ENCODE measurements at places on chromosomes 3 and 15.

- DNase-seq: no peak
These were observed 201.8 kb downstream of the ABHD5 start for GRCh38 chr3:43892526-43892925.

- no peak for DNase-seq
These were observed 58.2 kb upstream of the CMTM8 start for GRCh38 chr3:32180141-32180784.

DNA sequence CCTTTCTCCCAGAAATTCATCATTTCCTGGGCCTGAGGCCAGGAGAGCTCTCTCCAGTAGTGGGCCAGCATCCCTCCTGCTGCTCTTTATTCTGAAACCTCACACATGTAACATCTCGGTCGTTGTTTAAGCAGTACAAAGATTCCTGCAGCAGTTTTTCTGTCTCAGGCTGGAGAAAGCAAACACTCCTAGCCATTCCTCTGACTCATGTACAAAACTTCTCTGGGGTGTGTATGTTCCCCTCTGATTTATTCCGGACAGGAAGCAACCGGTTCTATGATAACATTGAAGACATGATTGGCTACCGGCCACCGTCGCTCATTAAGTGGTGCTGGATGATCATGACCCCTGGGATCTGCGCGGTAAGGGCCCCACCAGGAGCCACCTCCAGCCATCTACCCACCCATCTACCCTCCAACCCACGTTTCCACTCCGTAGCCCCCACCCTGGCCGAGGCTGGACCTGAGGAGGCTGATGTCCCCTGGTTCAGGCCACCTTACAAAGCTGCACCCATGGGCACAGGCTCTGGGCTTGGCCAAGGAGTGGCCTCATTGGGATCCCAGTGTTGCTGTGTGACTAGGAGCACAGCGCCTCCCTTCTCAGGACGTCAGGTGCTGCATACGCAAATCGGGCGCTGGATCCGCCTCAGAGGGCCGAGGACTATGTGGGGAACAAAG lies 58.6 kb upstream of the SLC6A1 start:
- DNase-seq: no peak

DNA sequence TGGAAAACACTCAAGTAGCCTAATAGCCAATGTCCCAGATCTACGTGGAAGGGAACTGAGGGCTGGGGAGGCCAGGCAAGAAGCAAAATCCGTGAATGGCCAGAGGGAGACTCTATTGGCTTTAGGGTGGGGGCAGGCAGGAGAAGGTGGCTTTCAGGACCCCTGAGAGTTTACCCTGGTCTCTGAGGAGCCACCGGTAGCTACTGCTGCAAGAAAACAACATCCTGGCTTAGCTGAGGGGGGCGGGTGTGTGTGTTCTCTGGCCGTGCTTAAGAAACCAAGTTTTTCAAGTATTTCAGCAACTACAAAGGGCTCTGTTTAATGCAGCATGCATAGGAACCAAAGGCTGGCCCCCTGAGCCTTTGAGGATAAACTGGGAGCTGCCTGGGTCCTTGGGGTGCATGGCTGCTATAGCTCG lies 47.6 kb upstream of the TRPM1 start:
- no peak for DNase-seq

- DNase-seq: no peak
These were observed 92.6 kb upstream of the ARRDC4 start for GRCh38 chr15:97867870-97868269.

- no peak for DNase-seq
These were observed 278.9 kb downstream of the MECOM start for GRCh38 chr3:169384573-169384972.

GRCh38 chr3:51710631-51711351 lies 3.9 kb downstream of the GRM2 start:
- DNase-seq: no peak

DNA sequence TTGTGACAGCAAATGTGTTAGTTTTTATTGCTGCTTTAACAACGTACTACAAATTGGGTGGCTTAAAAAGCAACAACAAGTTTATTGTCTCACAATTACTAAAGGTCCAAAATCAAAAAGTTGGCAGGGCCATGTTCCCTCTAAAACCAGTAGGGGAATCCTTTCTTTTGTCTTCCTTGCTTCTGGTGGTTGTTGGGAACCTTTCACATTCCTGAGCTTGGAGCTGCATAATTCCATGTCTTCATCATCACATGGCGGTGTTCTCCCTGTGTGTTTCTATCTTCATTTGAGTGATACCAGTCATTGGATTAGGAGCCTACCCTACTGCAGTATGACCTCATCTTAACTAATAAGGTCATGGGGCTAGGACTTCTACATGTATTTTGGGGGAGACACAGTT lies 7.4 kb downstream of the SPRED1 start:
- no peak for DNase-seq

DNA sequence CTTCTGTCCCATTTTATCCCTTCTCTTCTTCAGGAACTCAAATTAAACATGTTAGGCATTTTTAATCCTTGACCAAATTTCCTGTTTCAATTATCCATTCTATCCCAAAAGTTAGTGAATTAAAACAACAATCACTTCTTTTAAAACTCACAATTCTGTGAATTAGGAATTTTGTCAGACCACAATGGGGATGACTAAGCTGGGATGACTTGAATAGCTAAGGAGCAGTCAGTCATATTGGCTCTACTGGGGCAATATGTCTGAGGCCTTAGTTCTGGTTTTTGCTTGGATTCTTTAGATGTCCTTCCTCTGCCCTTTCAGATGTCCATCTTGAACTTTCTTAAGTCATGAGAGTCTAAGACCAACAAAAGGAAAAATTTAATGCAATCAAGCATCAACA lies 178.2 kb upstream of the TGFBR2 start:
- DNase-seq: no peak

DNA sequence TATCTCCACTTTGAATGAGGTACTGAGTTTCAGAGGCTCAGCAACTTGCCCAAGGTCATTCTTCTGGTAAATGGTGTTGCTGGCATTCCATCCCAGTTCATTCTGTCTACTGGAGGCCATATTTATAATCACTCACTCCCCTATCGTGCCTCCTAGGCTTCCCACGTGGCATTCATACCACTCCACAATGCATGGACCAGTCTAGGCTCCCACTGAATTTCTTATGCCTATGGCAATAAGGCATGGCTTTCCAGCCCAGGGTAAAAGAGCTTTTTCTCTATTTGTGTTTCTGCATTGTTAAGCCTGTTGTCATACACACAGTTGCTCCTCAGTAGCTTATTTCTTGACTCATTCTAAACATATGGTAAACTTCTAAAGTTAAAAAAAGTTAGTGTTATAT lies 19.9 kb downstream of the BBX start:
- DNase-seq: no peak

DNA sequence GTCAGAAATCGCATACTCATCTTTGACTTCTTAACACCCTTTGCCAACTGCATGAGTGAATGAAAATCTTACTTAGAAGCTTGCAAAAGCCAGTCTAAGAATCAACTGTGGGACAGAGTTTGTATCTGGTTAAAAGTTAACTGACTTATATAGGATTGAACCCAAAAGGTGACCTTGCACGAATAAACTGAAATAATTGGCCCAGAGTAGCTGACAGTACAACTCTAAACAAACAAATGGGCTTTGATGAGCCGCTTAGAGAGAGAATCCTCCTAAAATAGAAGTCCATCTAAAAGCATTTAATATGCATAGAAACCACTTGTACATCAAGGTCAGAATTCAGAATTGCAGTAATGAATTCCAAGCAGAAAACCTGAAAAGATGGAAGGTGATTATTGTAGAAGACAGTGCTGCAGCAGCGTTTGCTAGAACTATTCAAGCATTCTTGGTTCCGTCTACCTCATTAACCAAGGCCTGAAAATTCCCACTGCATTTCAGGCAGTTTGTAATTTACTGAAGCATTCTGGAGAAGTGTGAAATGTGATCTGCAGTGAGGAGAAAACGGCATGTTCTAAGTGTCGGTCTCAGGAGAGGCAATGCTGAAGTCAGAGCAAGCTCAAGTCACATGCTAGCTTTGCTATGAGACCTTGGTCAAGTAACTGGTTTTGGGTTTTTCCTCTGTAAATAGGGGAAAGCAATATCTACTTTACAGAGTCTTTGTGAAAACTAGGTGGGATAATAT lies 103.7 kb downstream of the CADPS start:
- DNase-seq: no peak

GRCh38 chr15:39585871-39586301 lies 5.0 kb downstream of the THBS1 start:
- DNase-seq: no peak

- DNase-seq: no peak
These were observed 14.6 kb upstream of the FAM107A start for GRCh38 chr3:58591517-58592510.

- DNase-seq: no peak
These were observed 106.0 kb downstream of the HMG20A start for GRCh38 chr15:77526595-77527163.

DNA sequence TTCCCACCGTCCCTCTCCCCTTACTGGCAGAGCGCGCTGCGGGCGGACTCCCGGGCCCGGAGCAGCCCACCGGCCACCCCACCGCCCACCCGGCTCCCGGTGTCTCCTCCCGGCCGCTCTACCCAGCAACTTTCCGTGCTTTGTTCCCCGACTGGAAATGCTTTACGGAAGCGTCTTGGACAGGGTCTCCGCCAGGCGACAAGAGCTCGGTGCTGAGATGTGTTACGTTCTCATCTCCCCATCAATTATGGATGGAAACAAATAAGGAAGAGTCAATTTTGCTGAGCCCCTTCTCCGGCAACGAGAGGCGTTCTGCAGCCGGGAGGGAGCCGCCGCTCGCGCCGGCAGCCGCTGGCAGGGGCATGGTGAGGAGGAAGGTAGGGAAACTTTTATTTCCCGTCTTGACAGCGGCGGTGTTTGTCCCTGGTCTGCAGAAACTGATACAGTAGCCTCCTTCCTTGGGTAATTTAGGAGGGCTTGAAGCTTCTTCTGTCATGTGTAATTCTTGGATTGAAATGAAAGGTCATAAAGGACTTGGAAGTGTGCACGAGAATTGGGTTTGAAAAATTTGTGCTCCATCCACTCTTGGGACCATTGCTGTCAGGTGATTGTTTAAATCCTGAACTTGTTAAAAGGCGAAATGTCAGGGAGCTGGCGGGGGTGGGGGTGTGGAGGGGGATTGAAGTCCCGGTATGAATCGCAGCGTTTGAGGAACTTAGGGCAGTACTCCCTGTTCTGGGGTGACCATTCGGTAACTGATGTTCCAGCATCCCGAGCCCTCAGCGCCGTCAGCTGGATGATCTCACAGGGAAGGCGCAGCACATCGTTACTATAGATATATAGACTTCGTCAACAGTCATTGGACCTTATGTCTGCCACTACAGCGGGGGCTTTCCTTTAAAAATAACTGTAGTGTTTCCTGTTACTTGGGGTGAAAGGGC lies 1.5 kb downstream of the SEMA6D start:
- DNase-seq: no peak

DNA sequence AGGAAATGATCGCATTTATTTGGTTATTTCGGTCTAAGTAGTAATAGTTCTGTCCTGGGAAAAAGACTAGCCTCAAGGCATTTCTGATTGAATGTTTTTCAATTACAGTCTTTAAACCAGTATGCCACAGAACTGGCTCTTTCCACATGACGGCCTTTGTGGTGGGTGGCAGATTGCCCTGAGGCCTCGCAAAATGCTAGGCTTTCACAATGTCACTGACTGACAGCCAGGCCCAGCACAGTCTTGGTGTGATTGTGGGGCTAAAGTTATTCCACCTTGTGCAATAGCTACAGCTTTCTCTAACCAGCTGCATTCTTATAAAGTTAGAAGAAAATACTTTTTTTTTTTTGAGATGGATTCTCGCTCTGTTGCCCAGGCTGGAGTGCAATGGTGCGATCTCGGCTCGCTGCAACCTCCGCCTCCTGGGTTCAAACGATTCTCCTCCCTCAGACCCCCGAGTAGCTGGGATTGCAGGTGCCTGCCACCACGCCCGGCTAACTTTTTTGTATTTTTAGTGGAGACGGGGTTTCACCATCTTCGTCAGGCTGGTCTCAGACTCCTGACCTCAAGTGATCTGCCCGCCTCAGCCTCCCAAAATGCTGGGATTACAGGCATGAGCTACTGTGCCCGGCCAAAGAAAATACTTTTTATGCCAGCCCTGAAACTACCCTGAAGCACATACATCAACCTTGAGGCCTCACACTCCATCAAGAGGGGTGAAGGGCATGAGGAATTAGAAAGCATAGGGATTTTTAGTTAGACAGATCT lies 2.5 kb upstream of the ADIPOQ start:
- no peak for DNase-seq

- DNase-seq: no peak
These were observed 11.7 kb downstream of the MRPS11 start for GRCh38 chr15:88479169-88479568.

DNA sequence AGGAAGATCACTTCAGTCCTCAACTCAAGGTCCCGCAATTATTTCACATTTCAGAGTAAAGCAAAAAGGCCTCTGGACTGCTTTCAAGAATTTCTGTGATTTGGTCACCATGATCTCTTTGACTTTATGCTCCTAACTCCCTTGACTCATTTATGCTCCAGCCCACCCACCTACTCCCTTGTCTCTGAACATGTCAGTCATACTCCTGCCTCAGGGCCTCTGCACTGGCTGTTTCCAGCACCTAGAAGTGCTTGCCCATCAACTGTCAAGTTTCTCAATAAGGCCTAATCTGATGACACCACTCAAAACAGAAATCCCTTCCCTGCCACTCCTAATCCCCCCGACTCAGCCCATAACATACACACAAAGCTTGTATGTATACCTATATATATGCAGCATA lies 36.1 kb upstream of the CSPG5 start:
- no peak for DNase-seq

GRCh38 chr15:76187163-76187562 lies 124.1 kb downstream of the ETFA start:
- DNase-seq: no peak

GRCh38 chr15:32029409-32029861 lies 880 bp upstream of the CHRNA7 start:
- DNase-seq: no peak

All from activated naive CD8-positive, alpha-beta T cell treated with anti-CD3 and anti-CD28 coated beads, Interleukin-2, amount 50 U/mL, for 24 hours (primary cell).